ENCODE measurements at places on chromosomes 16 and 17. TPM values are rescaled to one million over a fixed set of nuclear protein-coding genes. Genes with fewer than 3 reads are reported as not detected.

GRCh38 chr16:46712911-46713310 lies 23.5 kb downstream of the ORC6 start:
- no peaks in the 10 kb centered on the region for H3K36me3 ChIP-seq
- no peaks in the 10 kb centered on the region for H3K4me1 ChIP-seq
- no peak overlapping the region for H3K27ac ChIP-seq
- no peak overlapping the region for H3K4me3 ChIP-seq
- DNase-seq, result no peak

- peaks cover 24% of the 10 kb centered on the region for H3K36me3 ChIP-seq
- DNase-seq, result no peak
- H3K27ac ChIP-seq, result peak overlapping the region; percentile 90
- H3K4me3 ChIP-seq, result peak overlapping the region; percentile 94
- H3K27me3 ChIP-seq, result no peaks in the 10 kb centered on the region
- H3K4me1 ChIP-seq, result peaks cover 48% of the 10 kb centered on the region
These were observed 933 bp upstream of the ATXN7L3 start for GRCh38 chr17:44200478-44201155.

DNA sequence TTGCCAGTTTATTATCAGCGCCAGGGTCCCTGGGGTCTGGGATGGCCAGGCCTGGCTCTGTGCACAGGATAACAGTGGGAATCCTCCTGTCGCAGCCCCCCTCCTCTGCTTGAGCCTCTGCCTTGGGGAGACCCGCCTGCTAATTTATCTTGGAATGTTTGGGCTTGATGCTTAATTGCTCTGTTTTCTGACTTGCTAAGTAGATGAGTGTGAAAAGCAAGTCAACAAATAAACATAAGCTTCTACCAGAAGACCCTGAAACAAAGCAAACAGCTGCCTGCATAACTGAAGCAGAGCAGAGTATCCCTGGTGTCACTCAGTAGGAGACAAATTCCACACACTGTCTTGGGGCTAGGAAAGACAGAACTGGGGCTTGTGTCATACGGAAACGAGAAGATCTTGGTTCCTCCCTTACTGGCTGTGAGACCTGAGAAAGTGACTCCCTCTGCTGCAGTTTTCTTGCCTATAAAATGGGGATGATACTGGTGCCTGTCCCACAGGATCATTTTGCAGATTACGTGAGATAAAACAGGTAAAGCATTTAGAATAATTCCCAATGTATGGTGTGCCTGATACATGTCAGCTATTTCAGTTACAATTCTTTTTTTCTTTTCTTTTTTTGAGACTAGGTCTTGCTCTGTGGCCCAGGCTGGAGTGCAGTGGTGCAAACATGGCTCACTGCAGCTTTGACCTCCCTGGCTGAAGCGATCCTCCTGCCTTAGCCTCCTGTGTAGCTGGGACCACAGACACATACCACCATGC lies 44.8 kb upstream of the IRX3 start:
- no peak overlapping the region for H3K27ac ChIP-seq
- no peak overlapping the region for H3K4me3 ChIP-seq
- no peaks in the 10 kb centered on the region for H3K4me1 ChIP-seq

DNA sequence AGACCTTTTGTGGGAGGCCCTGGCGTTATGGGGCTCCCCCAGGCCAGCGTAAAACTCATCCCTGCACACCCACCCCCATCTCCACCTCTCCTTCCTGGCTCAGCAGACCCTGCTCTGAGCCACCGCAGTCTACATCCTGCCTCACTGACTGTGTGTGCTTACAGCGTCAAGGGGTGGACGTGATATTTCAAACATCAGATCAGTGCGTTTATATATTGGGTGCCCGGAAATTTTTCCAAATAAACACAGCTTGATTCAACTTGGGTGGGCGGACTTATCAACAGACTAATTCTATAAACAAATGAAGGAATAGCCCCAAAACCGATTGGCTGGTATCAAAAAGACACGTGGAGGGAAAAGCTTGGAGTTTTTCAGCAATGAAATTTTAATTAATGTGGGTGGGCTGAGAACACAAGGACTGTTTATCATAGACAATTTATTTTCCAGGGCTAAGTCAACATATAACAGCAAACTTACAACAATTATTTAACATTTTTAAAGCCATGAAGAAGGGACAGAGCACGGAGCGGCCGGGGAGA lies at the start of gene FOXL1:
TSS of gene FOXL1 (plus strand) at position 489 of the 539 bp plus-strand sequence. CDS start 175 bp downstream, outside the sequence.
- H3K36me3 ChIP-seq, result no peaks in the 10 kb centered on the region
- peaks cover 5% of the 10 kb centered on the region for H3K4me1 ChIP-seq
- no peak for DNase-seq
- no peak within 1 kb of the TSS for H3K27ac ChIP-seq
- peak within 1 kb of the TSS; percentile 47 for H3K4me3 ChIP-seq

GRCh38 chr17:17669580-17670235 lies 11.6 kb upstream of the RAI1 start:
- H3K4me1 ChIP-seq, result peaks cover 7% of the 10 kb centered on the region
- no peaks in the 10 kb centered on the region for H3K36me3 ChIP-seq
- no peak overlapping the region for H3K4me3 ChIP-seq
- no peak for DNase-seq
- peaks cover 24% of the 10 kb centered on the region for H3K27me3 ChIP-seq
- no peak overlapping the region for H3K27ac ChIP-seq

GRCh38 chr16:78353640-78354275 lies 254.3 kb downstream of the WWOX start:
- H3K4me3 ChIP-seq, result no peak overlapping the region
- H3K27me3 ChIP-seq, result no peaks in the 10 kb centered on the region
- no peaks in the 10 kb centered on the region for H3K4me1 ChIP-seq
- no peaks in the 10 kb centered on the region for H3K36me3 ChIP-seq
- H3K27ac ChIP-seq, result no peak overlapping the region
- no peak for DNase-seq

- no peak within 1 kb of the TSS for H3K27ac ChIP-seq
- peaks cover 52% of the 10 kb centered on the region for H3K27me3 ChIP-seq
- peak; percentile 87 for DNase-seq
These were observed at the start of gene JUP for GRCh38 chr17:41786227-41787020. Gene JUP, minus strand, starts transcription at chr17:41786711. Its CDS starts 14,857 bp downstream, at chr17:41771854.

- no peak overlapping the region for H3K4me3 ChIP-seq
- DNase-seq, result no peak
- H3K4me1 ChIP-seq, result no peaks in the 10 kb centered on the region
- no peaks in the 10 kb centered on the region for H3K36me3 ChIP-seq
- no peak overlapping the region for H3K27ac ChIP-seq
These were observed 45.1 kb downstream of the AHSP start for GRCh38 chr16:31572821-31573220.

- no peaks in the 10 kb centered on the region for H3K36me3 ChIP-seq
- no peaks in the 10 kb centered on the region for H3K4me1 ChIP-seq
- no peak for DNase-seq
- H3K27me3 ChIP-seq, result no peaks in the 10 kb centered on the region
- no peak overlapping the region for H3K27ac ChIP-seq
These were observed 15.4 kb downstream of the ACSM1 start for GRCh38 chr16:20681821-20682760.

DNA sequence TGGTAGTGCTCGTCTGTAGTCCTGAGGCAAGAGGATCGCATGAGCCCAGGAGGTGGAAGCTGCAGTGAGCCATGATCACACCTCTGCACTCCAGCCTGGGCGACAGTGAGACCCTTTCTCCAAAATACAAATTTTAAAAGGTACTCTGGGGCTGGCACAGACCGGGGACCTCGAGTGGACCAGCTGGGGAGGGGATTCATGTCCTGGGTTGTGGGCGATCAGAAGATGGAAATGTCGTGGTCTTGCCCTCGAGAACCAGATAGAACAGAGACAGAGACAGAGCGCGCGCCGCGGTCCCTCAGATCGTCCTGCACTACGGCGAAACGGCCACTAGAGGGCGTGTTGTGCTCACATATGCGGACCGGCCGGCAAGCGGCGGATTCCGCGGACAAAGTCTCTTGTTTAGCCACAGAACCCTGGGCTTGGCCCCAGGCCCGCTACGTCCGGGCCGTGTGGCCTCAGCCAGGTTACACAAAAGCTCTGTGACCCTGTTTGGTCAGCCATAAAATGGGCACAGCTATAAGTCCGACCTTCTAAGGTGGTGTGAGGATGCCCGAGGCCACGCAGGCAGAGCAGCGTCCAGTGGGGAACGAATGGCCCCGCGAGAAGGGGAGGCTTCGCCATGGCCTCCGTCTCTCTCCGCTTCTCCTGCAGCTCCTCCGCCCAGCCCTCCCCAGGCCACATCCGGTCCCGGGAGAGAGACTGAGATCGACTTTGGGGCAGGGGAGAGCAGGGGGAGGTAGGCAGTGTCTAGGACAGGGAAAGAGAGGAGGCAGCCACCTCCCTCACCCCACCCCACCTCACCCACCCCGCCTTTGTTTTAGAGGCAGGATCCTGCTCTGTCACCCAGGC lies 14.6 kb upstream of the SBK1 start:
- H3K4me3 ChIP-seq, result peak overlapping the region; percentile 72
- H3K27ac ChIP-seq, result no peak overlapping the region
- H3K36me3 ChIP-seq, result no peaks in the 10 kb centered on the region
- peak; percentile 76 for DNase-seq

DNA sequence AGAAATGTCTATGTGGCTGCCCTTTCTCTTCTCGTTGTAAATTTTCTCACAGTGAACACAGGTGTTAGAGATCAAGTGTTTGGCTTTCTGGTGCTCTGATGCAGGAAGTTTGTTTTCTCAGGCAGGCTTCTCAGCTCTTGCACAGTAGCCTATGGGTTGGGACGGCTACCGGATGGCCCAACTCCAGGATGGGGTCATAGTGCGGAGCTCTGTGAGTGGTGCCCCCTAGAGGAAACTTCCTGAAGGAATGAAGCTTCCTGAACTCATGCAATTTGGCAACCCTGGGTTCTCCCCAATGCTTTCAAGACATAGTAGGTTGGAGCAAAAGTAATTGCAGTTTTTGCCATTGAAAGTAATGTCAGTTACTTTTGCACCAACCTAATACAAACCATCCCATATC lies 407.5 kb upstream of the HSBP1 start:
- H3K27ac ChIP-seq, result no peak overlapping the region
- H3K27me3 ChIP-seq, result no peaks in the 10 kb centered on the region
- H3K36me3 ChIP-seq, result no peaks in the 10 kb centered on the region

DNA sequence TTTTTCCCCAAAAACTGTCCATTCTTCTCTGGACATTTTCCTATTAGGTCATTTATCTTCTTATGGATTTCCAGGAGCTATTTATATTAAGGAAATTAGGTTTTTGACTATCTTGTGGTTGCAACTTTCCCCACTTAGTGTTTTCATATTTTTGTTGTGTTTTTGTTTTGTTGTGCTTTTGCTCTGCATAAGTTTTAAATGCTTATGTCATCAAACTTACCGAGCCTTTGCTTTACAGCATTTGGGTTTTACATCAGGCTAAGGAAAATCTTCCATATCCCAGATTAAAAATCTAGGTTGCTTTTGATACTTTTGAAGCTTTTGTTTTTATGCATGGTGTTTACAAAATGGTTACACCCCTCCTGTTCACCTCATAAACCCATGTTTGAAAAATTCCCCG lies 27.5 kb downstream of the MAF start:
- no peak overlapping the region for H3K27ac ChIP-seq
- H3K4me3 ChIP-seq, result no peak overlapping the region
- peaks cover 40% of the 10 kb centered on the region for H3K27me3 ChIP-seq
- H3K36me3 ChIP-seq, result no peaks in the 10 kb centered on the region

- no peaks in the 10 kb centered on the region for H3K27me3 ChIP-seq
- no peak overlapping the region for H3K27ac ChIP-seq
- peaks cover 7% of the 10 kb centered on the region for H3K4me1 ChIP-seq
These were observed 16.7 kb downstream of the ZBTB4 start for GRCh38 chr17:7462474-7463371.

GRCh38 chr17:51941272-51941671 lies 217.2 kb downstream of the CA10 start:
- DNase-seq, result no peak
- no peaks in the 10 kb centered on the region for H3K4me1 ChIP-seq
- H3K36me3 ChIP-seq, result peaks cover 1% of the 10 kb centered on the region
- H3K4me3 ChIP-seq, result no peak overlapping the region

- no peak overlapping the region for H3K27ac ChIP-seq
- H3K36me3 ChIP-seq, result no peaks in the 10 kb centered on the region
- no peaks in the 10 kb centered on the region for H3K4me1 ChIP-seq
- H3K27me3 ChIP-seq, result no peaks in the 10 kb centered on the region
These were observed 39.3 kb downstream of the ENGASE start for GRCh38 chr17:79113699-79114457.

GRCh38 chr16:2706611-2707311 lies 13.3 kb downstream of the PRSS27 start:
- H3K27ac ChIP-seq, result no peak overlapping the region
- no peaks in the 10 kb centered on the region for H3K4me1 ChIP-seq
- H3K36me3 ChIP-seq, result peaks cover 5% of the 10 kb centered on the region
- DNase-seq, result no peak

- no peak overlapping the region for H3K27ac ChIP-seq
- H3K4me1 ChIP-seq, result no peaks in the 10 kb centered on the region
- peaks cover 25% of the 10 kb centered on the region for H3K27me3 ChIP-seq
- H3K4me3 ChIP-seq, result no peak overlapping the region
- no peaks in the 10 kb centered on the region for H3K36me3 ChIP-seq
These were observed 22.1 kb downstream of the CRISPLD2 start for GRCh38 chr16:84841787-84842300.

DNA sequence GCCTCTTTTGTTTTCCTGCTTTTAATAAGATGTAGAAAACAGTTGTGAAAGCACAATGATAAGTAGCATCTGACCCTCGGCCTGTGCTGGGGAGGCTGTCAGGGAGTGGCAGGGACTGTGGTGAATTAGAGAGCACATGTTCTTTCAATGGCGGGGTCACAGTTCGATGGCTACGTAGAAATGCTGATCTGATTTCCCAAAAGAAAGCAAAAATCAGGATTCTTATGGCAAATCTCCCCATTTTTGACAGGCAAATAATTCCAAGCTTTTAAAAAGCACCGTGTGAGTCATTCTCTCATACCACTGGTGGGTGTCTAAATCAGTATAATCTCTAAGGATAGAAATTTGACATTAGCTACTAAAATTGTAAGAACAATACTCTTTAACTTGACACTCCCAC lies 4.2 kb upstream of the MAPK7 start:
- H3K4me1 ChIP-seq, result peaks cover 62% of the 10 kb centered on the region
- peaks cover 2% of the 10 kb centered on the region for H3K36me3 ChIP-seq

DNA sequence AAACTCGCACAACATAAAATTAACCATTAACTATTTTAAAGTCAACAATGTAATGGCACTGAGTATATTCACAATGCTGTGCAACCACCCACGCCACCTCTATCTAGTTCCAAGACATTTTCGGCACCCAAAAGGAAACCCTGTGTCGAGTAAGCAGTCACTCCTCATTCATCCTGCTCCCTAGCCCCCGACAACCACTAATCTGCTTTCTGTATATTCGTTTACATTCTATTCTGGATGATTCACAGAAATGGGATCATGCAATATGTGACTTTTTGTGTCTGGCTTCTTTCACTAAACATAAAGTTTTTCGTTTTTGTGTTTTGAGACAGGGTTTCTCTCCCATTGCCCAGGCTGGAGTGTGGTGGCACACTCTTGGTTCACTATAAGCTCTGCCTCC lies 42.2 kb upstream of the HAPSTR1 start:
- H3K27ac ChIP-seq, result no peak overlapping the region
- no peak overlapping the region for H3K4me3 ChIP-seq
- no peaks in the 10 kb centered on the region for H3K27me3 ChIP-seq
- H3K36me3 ChIP-seq, result peaks cover 1% of the 10 kb centered on the region
- DNase-seq, result no peak

The WFDC1 gene
- total RNA-seq, result not detected

The FBXW10B gene
- 1.0 TPM for total RNA-seq

The ASPHD1 gene
- total RNA-seq, result 4.7 TPM

The DLX4 gene
- not detected for total RNA-seq

Data from activated T-helper 1 cell treated with anti-CD3 and anti-CD28 coated beads, Interleukin-12 subunit alpha, Interleukin-12 subunit beta, Interleukin-2, Interleukin-4 antibody, amounts not matched to agents 30 ng/mL and 10 ng/mL and 1 ng/mL, durations not matched to agents 14 hours and 24 hours and 36 hours (primary cell).